ENCODE measurements at places on chromosomes 1 and 21.

DNA sequence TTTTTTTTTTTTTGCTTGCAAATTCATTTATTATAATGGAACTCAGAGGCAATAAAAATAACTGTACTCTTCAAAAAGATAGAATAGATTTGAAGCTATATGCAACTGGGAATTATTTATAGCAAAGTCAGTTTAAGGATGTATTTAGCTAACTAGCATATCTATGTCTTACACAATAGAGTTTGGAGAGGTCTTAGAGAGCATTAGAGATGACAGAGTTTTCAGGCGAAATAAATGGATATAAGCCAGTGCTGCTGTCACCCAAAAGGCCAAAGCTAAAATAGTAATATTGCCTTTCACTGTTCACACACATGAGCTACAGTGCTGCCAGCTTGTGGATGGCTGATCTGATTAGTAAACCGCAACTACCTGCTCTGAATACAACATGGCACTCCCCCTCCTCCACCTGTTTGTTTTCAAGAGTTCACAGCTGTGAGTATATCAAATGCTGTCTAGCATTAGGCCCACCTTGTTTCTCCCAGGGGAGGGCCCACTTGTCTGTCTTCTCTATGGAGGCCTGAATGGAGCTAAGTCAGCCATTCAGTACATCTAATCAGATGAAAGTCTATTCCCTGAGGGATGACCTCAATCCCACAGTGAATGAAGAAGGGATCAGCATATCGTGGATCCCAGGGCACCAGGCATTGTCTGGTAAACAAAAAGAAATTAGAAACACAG, 25.2 kb upstream of the SSX2IP start:
- no peaks in the 10 kb centered on the region for H3K27me3 ChIP-seq
- no peak for DNase-seq
- no peak overlapping the region for H3K4me3 ChIP-seq
- H3K4me1 ChIP-seq, result no peaks in the 10 kb centered on the region

DNA sequence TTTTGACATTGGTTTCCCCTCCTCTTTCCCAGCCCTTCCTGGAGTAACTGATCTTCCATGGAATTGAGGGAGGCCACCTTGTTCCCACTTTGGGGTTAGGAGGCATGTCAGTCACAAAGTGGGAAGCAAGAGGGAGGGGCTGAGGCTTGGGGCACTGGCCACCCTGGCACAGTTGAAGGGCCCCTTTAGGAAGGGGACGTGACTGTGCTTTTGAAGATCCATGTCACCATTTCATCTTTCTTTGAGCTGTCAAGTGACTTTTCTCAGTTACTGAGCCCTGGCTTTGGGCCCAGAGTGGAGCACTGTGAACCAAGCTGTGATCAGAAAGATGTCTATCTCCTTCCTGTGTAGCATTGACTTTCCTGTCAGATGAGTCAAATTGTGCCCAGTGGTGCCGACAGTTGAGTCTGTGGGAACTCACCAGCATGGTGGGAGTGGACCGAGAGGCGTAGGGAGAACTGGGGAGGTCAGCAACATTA, 38.5 kb upstream of the TDRD10 start:
- peak; percentile 64 for DNase-seq
- peaks cover 21% of the 10 kb centered on the region for H3K4me1 ChIP-seq
- H3K27me3 ChIP-seq, result no peaks in the 10 kb centered on the region
- H3K27ac ChIP-seq, result peak overlapping the region; percentile 79
- peaks cover 4% of the 10 kb centered on the region for H3K36me3 ChIP-seq

GRCh38 chr1:86155807-86156565, 586 bp downstream of the COL24A1 start:
- H3K27ac ChIP-seq, result no peak overlapping the region
- no peaks in the 10 kb centered on the region for H3K36me3 ChIP-seq
- H3K27me3 ChIP-seq, result peaks cover 2% of the 10 kb centered on the region
- no peak for DNase-seq

DNA sequence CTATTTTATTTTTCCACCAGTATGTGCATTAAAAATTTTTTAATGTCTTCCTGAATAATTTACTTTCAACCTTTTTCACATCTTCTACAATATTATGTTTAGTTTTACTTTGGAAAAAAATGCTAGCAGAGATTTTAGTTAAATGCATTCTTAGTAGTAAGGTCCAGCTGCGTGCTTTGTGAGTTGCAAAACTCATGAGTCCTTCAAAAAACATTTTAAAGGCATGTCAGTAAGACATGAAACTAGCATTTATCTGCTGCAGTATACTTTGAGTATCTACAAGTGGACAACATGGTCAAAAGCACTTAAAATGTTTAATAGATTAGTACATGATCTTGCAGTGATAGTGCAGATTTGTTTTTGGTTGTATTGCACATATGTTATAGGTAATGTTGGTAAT, 139.0 kb downstream of the HS2ST1 start:
- DNase-seq, result no peak
- H3K4me3 ChIP-seq, result no peak overlapping the region
- no peaks in the 10 kb centered on the region for H3K27me3 ChIP-seq
- no peaks in the 10 kb centered on the region for H3K4me1 ChIP-seq
- no peaks in the 10 kb centered on the region for H3K36me3 ChIP-seq

DNA sequence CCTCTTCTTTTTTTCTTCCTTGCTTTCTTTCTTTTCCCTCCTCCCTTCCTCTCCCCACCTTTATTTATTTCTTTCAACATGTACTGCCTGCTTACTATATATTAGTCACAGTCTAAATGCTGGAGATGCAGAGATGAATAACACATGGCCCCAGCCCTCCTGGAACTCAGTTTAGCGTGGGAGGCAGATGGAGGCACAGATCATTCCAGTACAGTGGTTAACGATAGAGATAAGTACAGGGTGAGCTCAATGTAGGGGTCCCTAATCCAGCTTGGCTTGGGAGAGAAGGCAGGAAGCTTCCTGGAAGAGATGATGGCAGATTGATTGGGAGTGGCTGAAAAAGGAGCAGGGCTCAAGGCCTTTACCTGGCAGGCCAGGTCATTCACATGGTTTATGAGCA, 55.6 kb upstream of the PPP2R5A start:
- no peak overlapping the region for H3K27ac ChIP-seq
- no peak overlapping the region for H3K4me3 ChIP-seq
- peaks cover 25% of the 10 kb centered on the region for H3K4me1 ChIP-seq
- no peak for DNase-seq
- no peaks in the 10 kb centered on the region for H3K36me3 ChIP-seq
- no peaks in the 10 kb centered on the region for H3K27me3 ChIP-seq

DNA sequence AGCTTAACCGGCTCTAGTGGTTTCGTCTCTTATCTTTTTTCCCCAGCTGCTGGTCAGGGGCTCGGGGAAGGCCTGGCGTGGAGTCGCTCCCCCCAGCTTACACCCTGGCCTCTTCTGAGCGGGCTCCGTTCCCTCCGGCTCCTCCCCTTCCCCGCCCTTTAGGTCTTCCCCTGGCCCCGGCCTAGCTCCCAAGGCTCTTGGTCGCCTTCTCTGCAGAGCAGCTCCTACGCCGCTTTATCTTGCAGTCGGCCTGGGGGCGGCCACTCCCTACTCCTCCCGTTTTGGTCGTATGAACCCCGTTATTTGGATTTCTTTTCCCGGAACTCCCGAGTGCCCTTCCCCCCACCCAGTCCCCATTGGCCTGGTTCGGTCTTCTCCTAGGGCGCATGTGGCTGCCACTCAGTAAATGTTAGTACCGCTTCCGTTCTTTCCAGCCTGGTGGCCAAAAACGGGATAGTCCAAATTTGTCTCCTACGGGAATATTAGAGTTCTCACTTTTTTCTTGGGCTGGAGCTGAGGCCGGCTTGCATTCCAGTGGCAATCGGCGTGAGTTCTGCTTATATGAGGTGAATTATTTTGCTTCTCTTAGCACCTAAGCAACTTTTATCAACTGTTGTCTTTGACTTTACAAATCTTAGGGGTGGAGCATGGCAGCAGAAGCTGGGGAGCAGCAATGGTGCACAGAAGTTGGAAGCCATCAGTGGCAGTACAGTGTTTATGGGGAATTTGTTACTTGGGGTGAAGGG, 467 bp downstream of the THRAP3 start:
- H3K27ac ChIP-seq, result peak overlapping the region; percentile 99
- H3K4me3 ChIP-seq, result peak overlapping the region; percentile 97
- H3K4me1 ChIP-seq, result peaks cover 16% of the 10 kb centered on the region

GRCh38 chr1:6667139-6667538, 34.5 kb downstream of the DNAJC11 start:
- H3K4me1 ChIP-seq, result no peaks in the 10 kb centered on the region
- no peaks in the 10 kb centered on the region for H3K27me3 ChIP-seq
- DNase-seq, result no peak
- no peak overlapping the region for H3K27ac ChIP-seq
- no peak overlapping the region for H3K4me3 ChIP-seq
- H3K36me3 ChIP-seq, result peaks cover 18% of the 10 kb centered on the region

GRCh38 chr1:25847929-25848328, 11.3 kb downstream of the AUNIP start:
- H3K27ac ChIP-seq, result no peak overlapping the region
- no peaks in the 10 kb centered on the region for H3K4me1 ChIP-seq
- H3K4me3 ChIP-seq, result no peak overlapping the region
- no peaks in the 10 kb centered on the region for H3K27me3 ChIP-seq
- no peak for DNase-seq

GRCh38 chr1:76274718-76275117, 200.2 kb downstream of the ST6GALNAC3 start:
- no peak overlapping the region for H3K4me3 ChIP-seq
- no peaks in the 10 kb centered on the region for H3K27me3 ChIP-seq
- no peak overlapping the region for H3K27ac ChIP-seq
- peaks cover 11% of the 10 kb centered on the region for H3K4me1 ChIP-seq
- H3K36me3 ChIP-seq, result no peaks in the 10 kb centered on the region

DNA sequence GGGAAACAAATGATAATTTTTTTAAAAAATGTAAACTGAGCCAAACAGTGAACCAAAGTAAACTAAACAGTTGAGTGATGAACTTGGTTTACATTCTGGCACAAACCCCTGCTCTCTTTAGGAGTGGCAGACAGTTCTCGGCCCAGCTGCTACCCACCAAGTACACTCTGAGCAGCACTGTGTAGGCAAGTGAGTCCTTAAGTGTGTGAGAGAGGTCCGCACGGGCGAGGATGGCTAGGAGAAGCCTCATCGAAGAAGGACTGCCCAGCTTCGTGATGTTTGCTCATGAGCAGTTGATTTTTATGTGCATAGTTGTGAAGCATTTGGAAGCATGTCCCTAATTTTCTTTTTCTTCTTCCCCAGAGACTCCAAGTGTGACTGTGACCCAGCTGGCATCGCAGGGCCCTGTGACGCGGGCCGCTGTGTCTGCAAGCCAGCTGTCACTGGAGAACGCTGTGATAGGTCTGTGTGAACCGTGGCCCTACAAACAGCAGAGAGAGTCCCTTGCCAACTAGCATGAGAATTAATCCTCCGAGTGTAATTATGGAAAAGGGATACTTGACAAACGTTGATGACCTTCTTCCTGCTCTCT, 32.1 kb downstream of the LAMC2 start:
- H3K4me1 ChIP-seq, result peaks cover 22% of the 10 kb centered on the region
- peaks cover 2% of the 10 kb centered on the region for H3K27me3 ChIP-seq
- no peak overlapping the region for H3K27ac ChIP-seq
- H3K36me3 ChIP-seq, result no peaks in the 10 kb centered on the region
- H3K4me3 ChIP-seq, result no peak overlapping the region

DNA sequence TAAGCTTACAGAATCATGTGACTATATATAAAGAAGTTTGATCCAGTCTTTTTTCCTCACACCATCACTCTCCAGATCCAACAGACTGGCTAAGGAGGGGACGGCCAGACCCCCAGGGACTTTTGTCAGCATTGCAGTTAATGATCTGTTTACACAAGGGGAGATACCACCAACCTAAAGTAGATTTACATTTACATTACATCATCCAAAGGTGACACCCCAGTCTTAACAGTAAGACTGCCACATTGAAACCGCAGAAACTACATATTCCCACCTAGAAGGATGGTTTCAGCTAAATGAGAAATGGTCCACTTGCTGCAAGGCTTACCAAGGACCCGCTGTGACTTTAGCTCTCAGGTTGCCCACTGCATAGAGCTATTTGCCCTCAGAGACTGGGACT, 3.4 kb downstream of the RCAN1 start:
- H3K4me3 ChIP-seq, result no peak overlapping the region
- peaks cover 12% of the 10 kb centered on the region for H3K4me1 ChIP-seq
- H3K27me3 ChIP-seq, result no peaks in the 10 kb centered on the region
- DNase-seq, result no peak

- peaks cover 2% of the 10 kb centered on the region for H3K36me3 ChIP-seq
- peaks cover 8% of the 10 kb centered on the region for H3K27me3 ChIP-seq
- H3K4me1 ChIP-seq, result peaks cover 36% of the 10 kb centered on the region
- DNase-seq, result no peak
- no peak overlapping the region for H3K4me3 ChIP-seq
Measured at GRCh38 chr1:25699500-25700143, 83.0 kb downstream of the MAN1C1 start.

- H3K36me3 ChIP-seq, result no peaks in the 10 kb centered on the region
- no peak overlapping the region for H3K4me3 ChIP-seq
- H3K27me3 ChIP-seq, result peaks cover 25% of the 10 kb centered on the region
- H3K27ac ChIP-seq, result no peak overlapping the region
Measured at GRCh38 chr1:15215116-15215515, 31.9 kb upstream of the FHAD1 start.

- no peaks in the 10 kb centered on the region for H3K36me3 ChIP-seq
- no peaks in the 10 kb centered on the region for H3K4me1 ChIP-seq
- no peak for DNase-seq
- H3K27me3 ChIP-seq, result no peaks in the 10 kb centered on the region
- no peak overlapping the region for H3K27ac ChIP-seq
Measured at GRCh38 chr1:1032424-1032823, 12.5 kb downstream of the AGRN start.
